ENCODE measurements at places on chromosomes 11 and 22. TPM values are rescaled to one million over a fixed set of nuclear protein-coding genes. Genes with fewer than 3 reads are reported as not detected.

DNA sequence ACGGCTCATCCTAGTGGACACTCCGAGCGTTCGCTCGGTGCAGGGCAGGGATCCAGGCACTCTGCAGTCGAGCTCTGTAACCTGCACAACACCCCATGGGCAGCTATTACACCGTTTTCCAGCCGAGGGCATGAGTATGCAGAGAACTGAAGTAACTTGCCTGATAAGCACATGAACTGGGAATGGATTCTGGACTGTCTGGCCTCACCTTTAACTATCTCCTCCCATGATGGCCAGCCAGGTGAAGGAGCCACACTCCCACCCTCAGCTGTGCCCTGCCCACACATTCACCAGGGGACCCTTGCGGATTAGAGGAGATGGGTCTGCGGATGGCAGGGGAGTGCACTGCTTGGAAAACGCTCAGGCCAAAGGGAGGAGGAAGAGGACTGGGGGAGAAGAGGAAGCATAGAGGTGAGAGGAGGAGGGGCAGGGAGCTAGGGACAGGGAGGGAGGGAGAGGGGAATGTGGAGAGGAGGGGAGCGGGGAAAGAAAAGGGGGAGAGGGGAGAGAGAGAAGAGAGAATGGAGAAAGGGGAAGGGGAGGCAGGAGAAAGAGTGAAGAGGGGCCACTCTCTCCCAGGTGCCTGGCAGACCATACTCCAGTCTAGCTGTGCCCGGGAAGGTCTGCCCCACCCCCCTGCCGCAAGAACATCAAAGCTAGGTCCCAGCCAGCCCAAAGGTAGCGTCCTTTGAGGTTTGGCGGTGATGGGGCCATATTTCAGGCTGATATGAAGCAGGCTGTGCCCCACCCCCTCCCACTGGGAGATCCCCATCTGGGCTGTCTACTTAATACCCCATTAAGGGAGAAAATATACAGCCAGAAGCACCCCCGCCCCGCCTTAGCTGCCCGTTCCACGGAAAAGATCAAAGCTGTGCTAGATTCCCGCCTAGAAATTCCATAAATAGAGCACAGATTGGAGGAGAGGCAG, 33.2 kb upstream of the TCF20 start:
- no peaks in the 10 kb centered on the region for H3K36me3 ChIP-seq
- H3K27me3 ChIP-seq: peaks cover 32% of the 10 kb centered on the region
- H3K4me3 ChIP-seq: no peak overlapping the region
- peak overlapping the region; percentile 24 for H3K27ac ChIP-seq

Gene MRGPRX4
- not detected for total RNA-seq

- no peaks in the 10 kb centered on the region for H3K4me1 ChIP-seq
- H3K4me3 ChIP-seq: no peak overlapping the region
- DNase-seq: no peak
- no peak overlapping the region for H3K27ac ChIP-seq
- no peaks in the 10 kb centered on the region for H3K36me3 ChIP-seq
Measured at GRCh38 chr11:119388103-119388502, 6.6 kb upstream of the USP2 start.

Gene DBX1
- total RNA-seq: not detected

DNA sequence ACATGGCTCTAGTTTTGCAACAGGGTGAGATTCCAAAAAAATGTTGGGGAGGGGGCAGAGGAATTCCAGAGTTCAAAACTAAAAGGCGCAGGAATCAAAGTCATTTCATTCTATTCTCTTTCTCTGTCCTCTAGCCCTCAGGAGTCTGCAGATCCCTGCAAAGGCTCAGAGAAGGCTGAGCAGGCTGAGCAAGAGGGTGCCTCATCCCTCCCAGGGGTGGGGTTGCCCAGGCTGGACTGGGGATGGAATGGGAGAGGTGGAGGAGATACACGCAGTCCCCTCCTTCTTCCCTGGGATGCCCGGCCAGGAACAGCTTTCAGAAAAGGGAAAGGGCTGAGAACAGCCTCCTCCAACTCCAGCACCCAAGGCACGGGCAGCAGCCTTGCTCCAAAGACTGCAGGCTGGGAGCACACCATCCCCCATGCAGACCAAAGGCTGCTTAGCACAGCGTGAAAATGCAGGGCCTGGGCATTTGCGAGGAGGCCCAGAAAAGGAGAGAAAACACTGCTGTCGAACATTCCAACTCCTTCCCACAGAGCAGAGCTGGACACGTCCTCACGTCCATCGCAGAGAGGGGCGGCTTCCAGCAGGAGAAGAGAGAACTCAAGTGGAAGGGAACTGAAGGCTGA, 51.8 kb downstream of the MN1 start:
- peaks cover 18% of the 10 kb centered on the region for H3K4me1 ChIP-seq
- H3K36me3 ChIP-seq: no peaks in the 10 kb centered on the region
- H3K27ac ChIP-seq: peak overlapping the region; percentile 60
- peaks cover 80% of the 10 kb centered on the region for H3K27me3 ChIP-seq
- H3K4me3 ChIP-seq: no peak overlapping the region
- DNase-seq: no peak

Measured in progenitor cell of endocrine pancreas (in vitro differentiated cells).